ENCODE measurements at places on chromosomes 2 and 18.

DNA sequence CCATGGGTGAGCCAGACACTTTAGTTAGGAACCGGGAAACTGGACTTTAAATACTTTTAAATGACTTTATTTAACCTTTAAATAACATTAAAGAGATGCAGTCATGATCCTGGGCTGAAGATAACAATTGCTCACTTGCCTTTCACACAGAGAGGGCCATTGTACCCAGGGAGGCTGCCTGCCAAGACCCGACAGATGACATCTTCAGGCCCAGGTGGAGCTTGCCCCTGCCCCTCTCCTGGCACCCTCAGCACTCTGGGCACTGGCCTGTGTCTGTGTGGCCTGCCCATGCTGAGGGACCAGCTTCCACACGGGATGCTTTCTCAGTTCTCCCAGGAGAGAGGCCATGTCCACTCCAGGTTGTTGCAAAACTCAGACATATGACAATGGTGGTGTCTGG lies 216.4 kb upstream of the MYT1L start:
- DNase-seq, result no peak

- no peak for DNase-seq
Observed at GRCh38 chr2:44191739-44192138, 23.1 kb downstream of the PPM1B start.

GRCh38 chr2:25587361-25587760 lies 86.0 kb downstream of the DTNB start:
- DNase-seq, result no peak

DNA sequence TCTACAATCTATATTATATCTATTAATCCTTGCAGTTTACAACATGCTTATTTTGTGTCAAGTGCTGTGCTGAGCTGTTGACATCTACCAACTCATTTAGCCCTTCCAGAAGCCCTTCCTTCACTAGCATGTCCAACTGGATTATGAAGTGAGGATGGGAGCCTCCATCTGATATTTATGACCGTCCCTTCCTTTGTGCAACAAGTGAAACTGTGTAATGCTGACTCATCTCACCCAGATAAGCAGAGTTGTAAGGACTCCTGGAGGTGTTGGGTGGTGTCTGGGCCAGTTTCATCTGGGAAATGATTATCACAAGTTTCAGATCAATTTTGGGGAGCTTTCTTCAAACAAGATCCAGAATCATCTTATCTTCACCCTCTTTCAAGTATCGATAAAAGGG lies 156.6 kb upstream of the ETAA1 start:
- no peak for DNase-seq

- no peak for DNase-seq
Observed at GRCh38 chr2:226609366-226609765, 190.3 kb downstream of the IRS1 start.

DNA sequence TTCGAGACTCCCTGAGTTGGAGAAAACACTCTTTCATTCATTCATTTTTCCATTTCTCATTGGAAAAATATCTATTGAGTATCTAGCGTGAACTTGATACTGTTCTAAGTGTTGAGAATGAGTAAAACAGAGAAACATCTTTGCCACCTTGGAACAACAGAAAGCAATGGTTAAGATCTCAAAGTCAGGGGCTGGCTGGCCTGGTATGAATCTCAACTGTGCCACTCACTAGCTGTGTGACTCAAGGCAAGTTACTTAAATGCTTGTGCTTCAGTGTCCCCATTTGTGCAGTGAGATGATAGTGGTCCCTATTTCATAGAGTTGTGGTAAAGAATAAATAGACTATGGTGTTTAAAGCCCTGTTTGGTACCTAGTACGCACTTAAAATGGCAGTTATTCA lies 415.2 kb downstream of the NBAS start:
- DNase-seq, result no peak

DNA sequence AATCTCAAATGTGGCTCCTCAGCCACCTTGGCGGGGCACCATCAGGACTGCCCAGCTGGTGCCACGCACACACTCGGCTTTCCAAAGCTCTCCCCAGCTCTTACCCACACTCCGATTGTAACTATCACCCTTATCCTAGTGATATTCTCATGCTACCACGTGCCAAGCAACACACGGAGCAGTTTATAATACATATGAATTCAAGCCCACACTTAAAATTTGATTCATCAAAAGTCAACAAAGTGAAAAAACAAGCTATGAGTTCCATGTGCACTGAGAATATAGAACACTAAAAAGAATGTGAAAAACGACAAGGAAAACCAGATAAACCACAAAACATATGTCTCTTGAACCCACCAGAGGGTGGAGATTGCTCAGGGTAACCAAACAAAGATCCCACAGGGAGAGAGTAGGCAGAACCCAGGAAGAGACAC lies 31.6 kb downstream of the LONRF2 start:
- DNase-seq, result no peak

DNA sequence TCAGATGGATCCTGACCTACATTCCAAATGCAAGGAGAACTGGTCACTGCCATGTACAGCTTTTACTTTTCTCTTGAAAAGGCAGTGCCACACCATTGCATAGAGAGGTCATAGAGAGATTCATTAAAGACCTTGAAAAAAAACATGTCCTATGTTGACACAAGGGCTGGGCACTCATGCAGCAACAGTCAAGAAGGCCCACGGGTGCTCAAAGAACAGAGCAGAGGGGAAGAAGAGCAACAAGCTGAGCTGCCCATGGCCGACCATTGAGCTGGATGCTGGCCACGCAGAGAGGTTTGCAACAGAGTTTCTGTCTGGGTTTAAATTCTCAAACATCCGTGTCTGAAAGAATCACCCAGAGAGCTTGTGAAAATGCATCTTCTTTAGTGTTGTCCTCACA lies 99.1 kb downstream of the ADD2 start:
- DNase-seq, result no peak

GRCh38 chr2:67067656-67068055 lies 329.5 kb upstream of the ETAA1 start:
- DNase-seq, result no peak

DNA sequence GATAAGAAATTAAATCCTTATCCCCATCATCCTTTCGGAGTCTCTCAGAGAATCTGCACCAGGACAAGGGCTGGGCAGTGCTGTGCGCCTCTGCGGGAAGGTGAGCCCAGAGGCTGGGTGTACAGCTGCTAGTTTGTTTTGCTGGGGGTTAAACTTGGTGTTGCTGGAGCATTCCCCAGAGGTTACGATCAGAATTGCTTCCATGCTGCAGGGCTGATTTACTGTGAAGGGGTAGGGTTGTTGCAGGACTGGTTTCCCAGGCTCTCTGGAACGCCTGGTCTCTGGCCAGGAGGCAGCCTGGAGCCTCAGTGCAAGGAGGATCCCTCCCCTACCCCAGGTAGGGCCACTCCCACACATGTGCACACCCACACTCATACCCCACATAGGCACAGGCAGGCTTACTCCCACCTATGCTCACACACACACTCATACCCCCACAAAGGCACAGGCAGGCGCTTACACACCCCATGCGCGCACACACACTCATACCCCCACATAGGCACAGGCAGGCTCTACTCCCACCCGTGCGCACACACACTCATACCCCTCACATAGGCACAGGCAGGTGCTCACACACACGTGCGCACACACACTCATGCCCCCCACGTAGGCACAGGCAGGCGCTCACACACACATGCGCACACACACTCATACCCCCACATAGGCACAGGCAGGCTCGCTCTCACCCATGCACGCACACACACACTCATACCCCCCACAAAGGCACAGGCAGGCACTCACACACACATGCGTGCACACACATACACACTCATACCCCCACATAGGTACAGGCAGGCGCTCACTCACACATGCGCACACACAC lies 11.3 kb downstream of the CNNM4 start:
- DNase-seq, result no peak

DNA sequence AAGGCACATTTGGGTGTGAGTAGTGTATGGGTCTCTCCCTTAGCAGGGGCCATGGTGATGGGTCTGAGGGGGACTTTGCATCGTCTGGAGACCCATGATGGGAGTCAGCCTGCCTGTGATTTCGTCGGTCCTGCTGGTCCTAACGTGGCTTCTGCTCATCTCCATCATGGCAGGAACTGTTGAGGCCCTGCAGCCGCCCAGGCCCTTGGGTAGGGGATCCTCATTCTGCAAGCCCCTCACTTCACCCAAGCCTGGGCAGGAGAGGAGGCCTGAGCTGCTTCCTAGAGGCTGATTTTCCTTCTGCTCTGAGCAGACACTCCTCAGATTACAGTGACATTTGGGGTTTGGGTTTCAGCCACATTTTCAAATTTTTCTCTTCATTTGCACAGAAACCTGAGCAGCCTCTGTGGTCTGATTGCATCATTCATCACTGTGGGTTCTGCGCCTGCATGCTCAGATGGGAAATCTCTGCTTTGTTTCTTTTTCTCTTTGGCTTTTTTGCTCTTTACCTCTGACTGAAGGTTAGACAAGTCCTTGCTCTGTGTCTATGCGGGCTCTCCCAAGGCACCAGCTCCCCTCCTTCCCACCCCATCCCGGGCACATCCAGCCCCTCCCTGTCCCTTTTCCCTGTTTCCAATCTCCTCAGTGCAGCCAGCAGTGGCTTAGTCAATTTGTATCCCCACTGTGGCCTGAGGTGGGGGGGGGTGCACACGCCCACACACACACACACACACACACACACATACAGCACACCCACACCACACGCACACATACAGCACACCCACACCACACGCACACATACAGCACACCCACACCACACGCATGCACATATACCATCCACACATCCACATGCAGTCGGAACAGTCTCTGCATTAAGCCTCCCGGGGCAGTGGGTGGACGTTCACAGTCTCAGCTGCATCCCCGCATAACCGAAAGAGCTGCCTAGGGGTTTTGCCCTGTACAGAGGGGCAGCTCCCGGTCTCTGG lies 305.4 kb upstream of the HS6ST1 start:
- DNase-seq, result no peak

- no peak for DNase-seq
Observed at GRCh38 chr2:209523867-209524266, 100.0 kb downstream of the MAP2 start.

- DNase-seq, result no peak
Observed at GRCh38 chr18:58779529-58779928, 85.1 kb upstream of the ZNF532 start.

DNA sequence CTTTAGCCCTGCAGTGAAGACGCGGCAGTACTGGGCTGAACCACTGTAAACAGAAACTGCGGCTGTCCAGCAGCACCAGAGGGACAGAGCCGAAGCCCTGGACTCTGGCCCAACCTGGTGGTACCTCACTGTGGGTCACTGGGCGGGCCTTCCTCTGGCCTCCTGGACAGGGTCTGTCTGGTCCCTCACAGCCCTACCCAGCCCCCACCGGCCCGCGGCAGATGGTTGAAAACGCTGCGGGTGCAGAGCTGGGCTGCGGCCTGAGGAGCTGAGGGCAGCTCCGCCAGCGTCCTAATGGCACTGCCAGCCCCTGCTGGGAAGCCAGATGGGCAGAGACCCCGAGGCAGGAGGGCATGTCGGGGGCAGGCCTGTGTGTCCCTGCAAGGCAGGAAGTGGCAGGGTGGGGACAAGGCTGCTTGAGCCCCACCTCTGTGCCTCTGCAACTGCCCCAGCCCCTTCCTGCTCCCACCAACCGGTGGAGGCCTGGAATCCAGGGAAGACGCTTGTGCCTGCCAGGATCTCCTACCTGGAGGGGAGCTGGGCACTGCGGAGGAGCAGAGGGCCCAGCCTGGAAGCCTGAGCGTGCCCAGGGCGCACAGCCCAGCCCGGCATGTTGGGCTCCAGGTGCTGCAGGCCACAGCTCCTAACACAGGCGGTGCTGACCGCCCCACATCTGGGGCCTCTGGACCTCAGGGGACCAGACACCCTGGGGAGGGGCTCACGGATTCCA lies 36.3 kb downstream of the HS6ST1 start:
- no peak for DNase-seq

GRCh38 chr2:74741629-74742028 lies 87.6 kb downstream of the SEMA4F start:
- DNase-seq, result no peak

DNA sequence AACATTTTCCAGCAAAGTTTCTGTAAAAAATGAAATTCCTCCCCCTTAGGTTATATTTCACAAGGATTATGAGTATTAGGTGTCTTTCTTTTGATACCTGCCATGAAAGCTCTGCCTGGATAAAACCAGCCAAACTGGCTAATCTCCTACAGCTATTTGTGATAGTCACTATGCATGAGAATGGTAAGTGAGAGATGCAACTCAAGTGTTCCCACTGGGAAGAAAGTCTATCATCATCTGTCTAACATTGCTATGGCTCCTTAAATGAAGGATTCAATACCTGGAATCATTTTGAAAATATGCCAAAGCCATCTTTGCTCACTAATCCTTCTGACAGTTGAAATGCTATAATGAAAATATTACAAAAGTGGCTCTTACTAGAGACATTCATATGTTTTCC lies 339.9 kb upstream of the LRRTM4 start:
- no peak for DNase-seq

GRCh38 chr2:130351711-130352110 lies 4.1 kb upstream of the PTPN18 start:
- DNase-seq, result no peak

GRCh38 chr2:235921508-235922191 lies 246.5 kb downstream of the GBX2 start:
- no peak for DNase-seq

GRCh38 chr2:239292959-239293774 lies 107.7 kb downstream of the HDAC4 start:
- no peak for DNase-seq
